ENCODE measurements at places on chromosomes 1 and 21.

GRCh38 chr1:44262816-44263567 lies 49.7 kb downstream of the DMAP1 start:
- DNase-seq, result no peak

- DNase-seq, result no peak
Observed at GRCh38 chr1:228848406-228848805, 113.1 kb downstream of the RHOU start.

DNA sequence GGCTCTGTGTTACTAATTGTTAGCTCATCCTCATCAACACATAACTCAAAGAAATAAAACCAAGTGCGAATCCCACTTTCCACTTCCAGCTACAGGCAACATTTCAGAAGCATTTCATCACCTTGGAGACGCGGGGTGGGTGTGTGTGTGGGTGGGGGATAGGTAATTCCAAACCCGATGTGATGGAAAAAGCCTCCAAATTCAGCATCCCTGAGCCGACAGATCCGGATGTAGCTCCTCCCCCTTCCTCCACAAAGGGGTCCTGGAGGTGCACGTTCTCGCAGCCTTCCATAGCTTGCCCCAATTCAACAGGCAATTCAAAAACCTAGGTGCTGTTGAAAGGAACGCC lies 486 bp downstream of the HSPA13 start:
- DNase-seq, result no peak

DNA sequence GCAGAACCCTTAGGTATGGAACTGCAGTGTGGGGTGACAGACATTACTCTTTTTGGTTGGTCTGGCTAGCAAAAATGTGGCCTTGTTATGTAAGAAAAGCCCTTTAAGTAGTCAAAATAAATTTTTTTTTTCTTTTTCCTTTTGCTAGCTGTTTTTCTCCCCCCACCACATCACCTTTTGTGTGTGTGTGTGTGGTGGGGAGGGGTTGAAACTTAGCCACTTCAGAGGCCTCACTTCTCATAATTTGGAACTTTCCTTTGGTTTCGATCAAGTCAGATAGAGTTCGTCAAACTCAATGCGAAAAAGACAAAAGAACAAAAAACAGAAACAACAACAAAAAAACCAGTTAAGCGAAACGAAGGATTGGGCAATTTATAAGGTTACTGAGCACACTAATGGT lies 1.9 kb upstream of the PRMT2 start:
- DNase-seq, result no peak

DNA sequence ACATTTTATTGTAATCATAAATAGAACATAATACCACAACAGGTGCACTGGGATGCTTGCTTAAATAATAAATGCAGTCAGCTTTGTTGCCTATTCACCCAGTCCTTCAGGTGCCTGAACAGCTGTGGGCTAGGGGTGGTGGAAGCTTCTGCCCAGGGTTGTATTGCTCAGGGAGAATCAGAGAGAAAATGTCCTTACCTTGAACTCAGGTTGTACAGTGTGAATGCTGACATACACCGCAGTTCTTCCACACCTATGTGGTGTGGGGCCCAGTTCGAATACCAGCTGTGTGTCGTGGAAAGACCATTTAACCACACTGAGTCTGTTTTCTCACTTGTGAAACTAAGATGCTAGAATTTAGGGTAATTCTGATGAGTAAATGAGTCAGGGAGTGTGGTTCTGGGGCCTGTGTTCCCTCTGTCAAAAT lies 115.7 kb upstream of the ATP1A1 start:
- DNase-seq, result no peak

DNA sequence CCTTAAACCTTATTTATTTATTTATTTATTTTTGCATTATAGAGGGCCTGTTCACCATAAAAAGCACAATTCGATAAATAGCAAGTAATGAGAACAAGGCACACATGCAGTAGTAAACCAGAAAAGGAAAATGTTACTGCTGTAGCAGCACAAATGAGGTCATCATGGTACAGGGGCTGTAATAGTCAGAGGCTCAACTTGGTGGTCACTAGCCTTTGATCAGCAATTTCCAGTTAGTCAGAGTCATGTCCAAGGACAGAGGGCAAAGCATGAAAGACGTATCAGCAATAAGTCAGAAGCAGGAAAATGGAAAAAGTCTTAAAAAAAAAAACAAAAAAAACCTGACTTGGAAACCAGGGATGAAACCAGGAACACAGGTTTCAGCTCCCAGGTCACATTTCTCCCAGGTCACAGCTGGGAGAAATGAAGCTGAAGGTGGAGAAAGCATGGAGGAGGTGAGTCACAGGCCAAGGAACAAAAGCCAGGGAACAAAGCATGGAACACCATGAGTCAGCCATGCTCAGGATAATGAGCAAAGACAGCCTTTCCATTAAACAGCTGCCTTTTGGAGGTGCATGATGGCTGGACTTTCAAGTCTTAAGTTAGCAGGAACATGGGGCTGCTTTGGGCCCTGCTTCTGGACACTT lies 556.3 kb downstream of the LTN1 start:
- DNase-seq, result no peak

GRCh38 chr1:112904831-112905261 lies 51.1 kb downstream of the SLC16A1 start:
- DNase-seq, result no peak

GRCh38 chr1:147169171-147169570 lies 3.1 kb downstream of the PRKAB2 start:
- DNase-seq, result no peak

DNA sequence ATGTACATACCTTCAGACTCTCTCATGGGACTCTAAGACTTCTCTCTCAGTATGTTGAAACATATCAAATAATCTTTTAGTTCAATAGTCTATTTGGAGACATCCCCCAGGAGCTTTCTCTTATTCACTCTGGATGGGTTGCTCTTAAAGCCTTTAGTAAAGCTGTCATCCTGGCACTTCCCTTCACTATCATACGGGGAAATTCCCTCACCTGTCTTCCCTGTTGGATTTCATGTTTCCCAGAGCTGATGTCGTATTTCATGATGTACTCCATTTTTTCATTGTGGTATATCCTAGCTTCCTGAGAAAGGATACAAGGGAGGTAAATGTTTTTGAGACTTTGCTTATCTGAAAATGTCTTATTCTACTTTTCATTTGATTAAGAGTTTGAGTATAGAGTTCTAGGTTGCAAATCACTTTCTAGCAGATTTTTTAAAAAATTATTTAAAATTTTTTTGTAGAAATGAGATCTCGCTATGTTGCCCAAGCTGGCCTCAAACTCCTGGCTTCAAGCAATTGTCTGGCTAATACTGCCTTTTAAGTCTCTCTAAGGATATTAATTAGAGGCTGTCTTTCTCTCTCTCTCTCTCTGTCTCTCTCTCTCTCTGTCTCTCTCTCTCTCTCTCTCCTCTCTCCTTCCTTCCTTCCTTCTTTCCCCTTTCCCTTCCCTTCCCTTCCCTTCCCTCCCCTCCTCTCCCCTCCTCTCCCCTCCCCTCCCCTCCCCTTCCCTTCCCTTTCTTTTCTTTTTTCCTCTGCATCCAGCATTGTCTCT lies 17.0 kb upstream of the MACF1 start:
- no peak for DNase-seq

DNA sequence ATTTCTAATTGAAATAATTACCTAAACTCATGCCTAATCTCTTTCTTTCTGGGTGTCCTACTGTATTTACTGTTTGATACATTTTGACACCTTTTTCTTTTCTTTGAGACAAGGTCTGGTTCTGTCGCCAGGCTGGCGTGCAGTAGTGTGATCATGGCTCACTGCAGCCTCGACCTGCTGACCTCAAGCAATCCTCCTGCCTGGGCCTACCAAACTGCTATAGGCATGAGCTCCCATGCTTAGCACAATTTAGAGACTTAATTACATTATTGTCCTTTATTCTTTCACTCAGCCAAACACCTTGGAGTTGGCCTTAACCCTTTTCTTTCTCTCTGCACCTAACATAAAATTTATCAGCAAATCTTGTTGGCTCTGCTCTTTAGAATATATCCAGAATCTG lies 139.8 kb upstream of the KIF26B start:
- DNase-seq, result no peak

- no peak for DNase-seq
Observed at GRCh38 chr1:67916140-67916886, 83.0 kb upstream of the GNG12 start.

DNA sequence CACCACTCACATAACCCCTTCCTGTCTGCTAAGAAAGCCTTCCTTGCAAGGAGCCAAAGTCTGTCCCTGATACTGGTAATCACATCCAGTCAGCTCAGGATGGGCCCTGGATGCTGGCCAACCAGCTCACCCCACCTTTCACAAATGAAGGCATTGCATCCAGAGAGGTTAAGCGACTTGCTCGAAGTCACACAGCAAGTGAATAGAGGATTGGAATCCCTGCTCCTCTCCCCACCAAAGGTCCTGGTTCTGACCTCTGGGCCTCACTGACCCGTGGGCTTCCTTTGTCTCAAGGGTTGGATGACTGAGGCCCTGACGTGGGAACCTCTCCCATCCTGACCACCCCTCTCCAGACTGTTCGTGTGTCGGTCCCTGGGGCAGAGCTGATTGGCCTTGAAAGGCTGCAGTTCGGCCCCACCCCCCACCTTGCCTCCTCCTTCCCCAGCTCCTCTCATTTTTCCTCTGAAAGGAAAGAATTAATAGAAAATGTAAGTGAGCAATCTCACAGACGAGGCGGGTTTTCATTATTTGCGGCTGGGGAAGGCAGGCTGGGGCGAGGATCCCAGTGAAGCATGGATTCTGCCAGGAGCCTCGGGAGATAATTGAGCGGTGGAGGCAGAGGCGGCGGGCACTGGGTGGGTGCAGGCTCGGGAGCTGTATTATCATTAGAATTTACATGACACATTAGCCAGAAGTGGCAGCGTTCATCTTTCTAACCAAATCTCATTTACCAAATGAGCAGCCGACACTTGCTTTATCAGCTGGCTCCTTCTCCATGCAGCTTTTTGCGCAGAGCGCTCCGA lies 101.5 kb upstream of the CSF3R start:
- no peak for DNase-seq

GRCh38 chr21:25273959-25274358 lies 333.3 kb downstream of the MRPL39 start:
- DNase-seq, result no peak

- DNase-seq, result no peak
Observed at GRCh38 chr1:6922096-6922931, 137.1 kb downstream of the CAMTA1 start.

- no peak for DNase-seq
Observed at GRCh38 chr1:116878804-116879477, 30.8 kb upstream of the PTGFRN start.

GRCh38 chr1:6807782-6808181 lies 22.5 kb downstream of the CAMTA1 start:
- no peak for DNase-seq

DNA sequence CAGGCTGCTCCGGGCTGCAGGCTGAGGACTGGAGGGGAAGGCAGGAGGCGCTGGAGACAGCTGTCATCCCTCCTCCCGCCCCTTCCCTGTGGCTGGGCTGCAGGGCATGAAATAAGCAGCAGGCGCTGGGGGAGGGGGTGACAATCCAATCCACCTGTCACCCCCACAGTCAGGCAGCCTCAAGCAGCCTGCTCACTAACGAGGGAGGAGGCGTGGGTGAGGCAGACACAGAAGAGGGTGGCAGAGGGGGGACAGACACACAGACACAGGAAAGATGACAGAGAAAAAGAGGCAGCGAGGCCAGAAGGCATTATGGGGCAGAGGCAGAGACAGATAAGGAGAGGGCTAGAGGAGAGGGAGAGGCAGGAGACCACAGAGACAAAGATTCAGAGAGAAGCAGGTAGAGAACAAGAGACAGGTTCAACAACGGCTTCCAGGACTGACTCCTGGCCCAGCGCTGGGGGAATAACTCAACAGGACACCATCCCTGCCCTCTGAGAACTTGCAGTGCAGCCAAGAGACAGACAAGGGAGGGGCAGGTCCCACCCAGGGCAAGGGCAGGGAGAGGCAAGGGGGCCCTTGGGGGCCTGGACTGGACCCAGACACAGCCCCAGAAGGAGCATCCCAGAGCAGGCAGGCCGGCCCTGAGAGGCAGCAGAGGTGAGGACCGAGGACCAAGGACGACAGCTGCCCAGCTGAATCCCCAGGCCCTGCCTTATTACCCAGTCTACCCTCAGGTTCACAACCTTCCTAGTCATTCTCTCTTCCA lies 11.2 kb downstream of the MEF2D start:
- no peak for DNase-seq

DNA sequence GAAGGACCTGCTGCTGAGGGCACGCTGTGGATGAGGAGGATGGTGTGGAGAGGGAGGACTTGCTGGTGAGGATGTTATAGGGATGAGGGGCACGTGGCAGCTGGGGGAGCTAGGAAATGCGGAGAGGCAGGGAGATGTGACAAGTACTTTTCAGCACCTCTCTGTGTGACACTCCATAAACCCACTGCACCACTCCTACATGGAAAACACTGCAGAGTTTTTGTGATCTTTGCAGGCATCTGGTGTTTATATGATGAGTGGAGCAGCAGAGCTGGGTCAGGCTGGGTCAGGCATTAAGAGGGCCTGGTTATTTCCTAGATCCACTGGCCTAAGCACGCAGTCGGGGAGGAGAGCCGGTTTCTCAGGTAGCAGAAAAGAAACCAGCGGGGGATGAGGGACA lies 167.3 kb upstream of the COA6 start:
- no peak for DNase-seq

DNA sequence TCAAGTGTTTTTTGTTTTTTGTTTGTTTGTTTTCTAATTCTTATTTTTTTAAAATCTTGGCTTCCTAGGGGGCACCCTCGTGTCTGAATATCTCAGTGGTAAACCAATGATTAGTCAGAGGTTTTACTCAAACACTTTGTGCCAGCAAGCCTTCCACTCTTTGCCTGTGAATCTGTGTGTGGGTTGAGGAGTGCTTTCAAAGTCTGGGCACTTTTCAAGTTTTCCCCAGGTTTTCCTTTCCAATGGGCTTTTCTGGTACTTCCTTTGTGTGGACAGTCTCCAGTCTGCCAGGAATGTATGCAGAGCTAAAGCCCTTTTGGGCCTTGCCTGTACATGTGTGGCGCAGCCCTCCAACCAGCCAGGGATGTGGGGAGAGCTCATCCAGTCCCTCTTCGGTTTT lies 9.7 kb upstream of the PPIE start:
- no peak for DNase-seq

GRCh38 chr1:245183429-245183828 lies 28.6 kb downstream of the KIF26B start:
- DNase-seq, result no peak

DNA sequence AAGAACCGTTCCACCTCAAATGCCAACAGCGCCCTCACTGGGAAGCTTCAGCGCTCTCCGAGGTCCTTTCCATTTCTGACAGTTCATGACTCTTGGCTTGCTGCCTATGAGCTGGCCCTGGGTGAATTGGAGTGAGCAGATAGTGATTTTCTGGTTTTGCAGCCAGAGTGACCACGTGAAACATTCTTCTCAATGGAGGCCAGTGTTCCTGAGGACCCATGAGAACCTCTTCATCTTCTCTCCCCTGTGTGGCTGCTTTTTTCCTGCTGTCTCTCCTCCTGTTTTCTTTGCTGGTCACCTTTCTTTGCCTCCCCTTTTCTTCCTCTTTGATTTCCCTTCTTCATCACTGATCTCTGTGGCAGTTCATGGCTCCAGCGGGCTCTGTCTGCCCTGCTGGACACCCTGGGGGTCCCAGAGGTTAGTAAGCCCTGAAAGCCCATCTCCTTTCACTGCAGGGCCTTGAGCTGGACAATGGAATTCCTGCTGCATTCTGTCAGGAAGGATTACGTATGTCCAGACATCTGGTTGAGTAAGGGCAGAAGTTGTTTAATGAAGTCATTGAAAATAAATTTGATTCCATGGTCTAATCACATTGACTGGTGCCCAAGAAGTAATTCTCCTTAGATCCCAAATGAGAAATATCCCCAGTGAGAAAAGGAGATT lies 29.9 kb downstream of the VASH2 start:
- no peak for DNase-seq
